ENCODE measurements at places on chromosomes 11 and 22.

GRCh38 chr11:95067841-95068219, 1.1 kb downstream of the SRSF8 start:
- DNase-seq: peak; percentile 52

DNA sequence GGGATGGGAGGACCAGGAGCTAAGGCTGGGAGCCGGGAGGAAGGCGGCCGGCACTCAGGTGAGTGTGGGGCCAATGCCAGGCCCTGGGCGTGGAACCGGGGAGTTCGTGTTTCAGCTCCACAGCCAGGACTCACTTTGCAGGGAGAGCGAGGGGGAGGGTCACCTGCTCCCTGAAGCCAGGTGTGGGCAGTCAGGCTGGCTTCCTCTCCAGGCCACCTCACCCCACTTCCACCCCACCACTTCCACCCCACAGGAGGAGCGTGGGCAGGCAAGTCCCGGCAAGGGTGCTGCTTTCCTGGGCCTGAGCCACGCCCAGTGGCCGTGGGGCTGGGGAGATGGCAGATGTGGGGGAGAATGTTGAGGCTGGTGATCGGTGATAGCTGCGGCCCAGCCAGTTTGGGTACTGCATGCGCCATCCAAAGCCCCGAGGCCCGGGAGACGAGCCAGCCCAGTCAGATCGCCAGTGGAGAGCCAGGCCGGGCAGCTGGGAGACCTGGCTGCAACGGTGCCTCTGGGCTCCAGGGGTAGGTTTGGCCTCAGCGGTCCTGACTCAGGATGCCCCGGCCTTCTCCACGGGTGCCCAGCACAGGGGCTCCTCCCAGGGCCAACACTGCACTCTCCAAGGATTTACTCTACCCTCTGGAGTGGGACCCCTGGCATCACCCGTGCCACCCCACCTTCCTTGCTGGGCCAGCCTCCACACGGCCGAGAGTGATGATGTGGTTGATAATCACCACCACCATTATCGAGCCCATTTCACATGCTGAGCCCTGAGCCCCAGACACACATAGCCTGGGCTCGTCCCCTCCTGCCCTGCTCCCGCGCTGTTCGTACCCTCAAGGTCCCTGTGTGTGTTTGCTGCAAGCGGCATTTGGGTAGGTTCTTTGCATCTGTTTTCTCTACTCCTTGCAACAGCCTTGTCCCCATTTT, 93.8 kb downstream of the WNT7B start:
- DNase-seq: no peak

GRCh38 chr22:46763051-46763705, 728 bp downstream of the TBC1D22A start:
- no peak for DNase-seq

DNA sequence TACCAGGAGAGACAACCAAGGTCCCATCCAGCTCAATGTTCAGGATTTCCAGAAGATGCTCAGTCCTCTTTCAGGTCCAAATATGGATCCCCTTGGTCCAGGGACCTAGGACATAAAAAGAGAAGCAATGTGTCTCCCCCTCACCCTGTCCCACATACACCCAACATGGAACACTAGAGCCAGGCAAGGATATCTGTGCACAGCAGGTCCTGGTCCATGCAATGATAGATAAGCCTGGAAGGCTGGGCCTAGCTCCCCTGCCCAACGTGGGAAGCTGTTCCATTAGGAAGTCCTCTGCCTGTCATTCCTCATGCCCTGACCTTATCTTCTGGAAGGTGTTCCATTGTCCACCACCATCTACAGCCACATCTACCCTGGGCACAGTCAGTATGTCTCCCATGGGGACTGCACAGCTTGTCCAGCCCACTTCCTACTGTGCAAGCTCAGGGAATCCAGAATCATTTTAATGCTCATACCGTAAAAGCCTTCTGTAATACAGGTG, 1434.8 kb downstream of the TBC1D22A start:
- no peak for DNase-seq

DNA sequence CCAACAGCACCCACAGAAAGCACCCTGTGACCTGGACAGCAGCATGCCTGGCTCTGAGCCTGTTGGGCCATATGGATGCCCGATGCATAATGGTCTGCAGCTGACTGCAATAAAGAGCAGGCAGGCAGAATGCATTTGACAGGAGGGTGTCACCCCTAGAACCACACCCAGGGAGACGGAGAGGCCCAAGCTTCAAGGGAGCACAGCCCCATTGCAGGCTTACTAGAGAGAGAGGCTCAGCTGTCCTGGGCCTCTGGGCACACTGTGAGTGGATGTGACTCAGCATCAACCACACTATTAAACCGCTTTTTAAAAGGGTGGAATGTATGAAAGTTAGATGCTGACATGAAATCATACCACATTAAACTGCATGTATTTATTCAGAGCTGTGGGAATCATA, 365.3 kb downstream of the CTTN start:
- DNase-seq: no peak

- no peak for DNase-seq
Observed at GRCh38 chr11:69825037-69825834, 6.0 kb upstream of the FGF3 start.

DNA sequence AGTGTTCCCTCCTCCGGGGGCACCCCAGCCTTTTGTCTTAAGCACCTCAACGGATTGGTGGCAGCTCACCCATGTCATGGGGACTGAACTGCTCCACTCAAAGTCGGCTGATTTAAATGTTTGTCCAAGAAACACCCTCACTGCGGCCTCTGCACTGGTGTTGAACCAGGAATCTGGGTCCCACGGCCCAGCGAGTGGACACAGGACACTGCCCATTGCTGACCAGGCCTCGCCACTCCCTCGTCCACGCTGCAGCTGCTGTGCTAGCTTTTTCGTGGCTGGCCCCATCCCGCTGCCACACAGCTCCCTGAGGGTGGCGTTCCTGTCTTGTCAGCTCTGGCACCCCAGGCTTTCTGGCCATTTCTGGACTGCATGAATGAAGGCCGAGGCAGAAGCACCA, 646.2 kb downstream of the BRD1 start:
- DNase-seq: no peak

DNA sequence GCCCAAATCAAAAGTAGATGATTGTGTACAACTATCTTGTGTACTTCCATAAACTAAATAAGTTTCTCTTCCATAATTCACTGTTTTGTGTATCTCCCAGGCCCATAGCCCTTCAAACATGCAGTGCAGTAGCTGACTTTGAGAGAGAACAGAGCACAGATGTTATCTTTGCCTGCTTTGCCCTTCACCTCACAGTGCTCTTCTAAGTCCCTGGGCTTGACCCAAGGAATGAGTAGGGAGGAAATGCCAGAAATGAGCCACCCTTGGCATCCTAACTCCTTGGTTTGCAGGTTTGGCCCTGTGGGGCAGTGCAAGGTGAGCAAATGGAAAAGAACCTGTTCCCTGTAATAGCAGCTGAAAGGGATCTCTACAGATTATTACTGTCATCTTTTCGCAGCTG, 79.2 kb downstream of the STIM1 start:
- DNase-seq: no peak

- DNase-seq: no peak
Observed at GRCh38 chr11:101487775-101488174, 96.0 kb downstream of the TRPC6 start.

GRCh38 chr11:122167100-122167499, 51.1 kb upstream of the BLID start:
- DNase-seq: no peak

GRCh38 chr11:132052904-132053303, 682.5 kb downstream of the NTM start:
- no peak for DNase-seq

- DNase-seq: no peak
Observed at GRCh38 chr11:111427471-111427912, 48.4 kb upstream of the POU2AF1 start.

- no peak for DNase-seq
Observed at GRCh38 chr11:122319085-122319484, 203.1 kb upstream of the BLID start.

- DNase-seq: no peak
Observed at GRCh38 chr11:8605971-8606563, 12.0 kb upstream of the STK33 start.

DNA sequence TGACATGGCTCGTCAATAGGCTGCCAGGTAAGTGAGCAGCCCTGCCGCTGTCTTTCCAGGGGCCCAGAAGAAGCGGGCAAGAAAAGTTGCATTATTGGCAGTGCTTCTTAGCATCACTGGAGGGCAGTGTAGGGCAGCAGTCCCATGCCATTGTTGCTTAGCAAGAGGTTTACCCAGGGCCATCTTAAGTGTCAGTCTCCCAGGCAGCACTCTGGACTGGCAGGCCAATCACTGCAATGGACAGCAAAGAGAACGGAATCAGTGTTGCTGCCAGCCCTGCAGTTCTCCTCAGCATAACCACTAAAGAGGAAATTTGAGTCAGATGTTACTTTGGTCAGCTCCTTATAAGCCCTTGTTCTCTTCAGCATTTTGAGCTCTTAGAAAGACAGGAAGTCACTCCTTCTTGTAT, 13.4 kb upstream of the GRK2 start:
- DNase-seq: no peak

DNA sequence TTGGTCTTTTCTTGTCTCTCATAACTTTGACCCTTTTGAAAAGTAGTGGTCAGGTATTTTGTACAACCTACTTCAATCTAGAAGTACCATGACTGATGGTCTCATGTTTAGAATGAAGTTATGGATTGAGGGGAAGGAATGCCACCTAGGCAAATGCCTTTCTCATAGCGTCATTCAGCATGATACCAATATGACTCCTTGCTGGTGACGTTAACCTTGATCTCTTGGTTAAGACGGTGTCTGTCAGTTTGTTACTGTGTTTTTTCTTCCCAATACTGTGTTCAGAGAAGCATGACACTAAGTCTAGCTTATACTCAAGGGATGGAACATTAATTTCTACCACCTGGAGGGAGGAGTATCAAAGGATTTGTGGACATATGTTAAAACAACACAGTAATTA, 130.9 kb downstream of the KIF18A start:
- DNase-seq: no peak

DNA sequence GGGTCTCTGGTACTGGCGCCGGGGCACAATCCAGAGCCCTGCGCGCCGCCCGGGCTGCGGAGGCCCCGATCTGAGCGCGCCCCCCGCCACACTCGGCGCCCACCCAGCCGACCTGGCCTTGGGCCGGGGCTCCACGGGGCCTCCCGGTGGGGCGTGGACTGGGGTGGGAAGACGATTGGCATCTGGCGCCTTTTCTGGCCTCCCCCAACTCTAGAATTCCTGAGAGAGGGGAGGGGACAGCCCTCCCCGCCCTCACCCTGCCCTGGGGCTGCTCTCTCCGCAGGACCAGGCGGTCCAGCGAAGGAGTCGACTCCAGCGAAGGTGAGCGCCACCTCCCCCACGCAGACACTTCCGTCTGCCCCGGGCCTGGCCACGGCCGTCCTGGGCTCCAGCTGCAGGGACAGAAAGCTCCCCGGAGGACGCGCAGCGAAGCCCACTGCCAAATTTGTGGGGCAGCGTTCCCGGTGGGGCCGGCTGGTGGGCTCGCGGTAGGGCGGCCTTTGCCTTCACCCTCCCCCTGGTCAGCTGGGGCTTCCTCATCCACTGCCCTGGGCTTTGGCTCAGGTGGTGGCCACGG, 593 bp downstream of the SSH3 start:
- no peak for DNase-seq

DNA sequence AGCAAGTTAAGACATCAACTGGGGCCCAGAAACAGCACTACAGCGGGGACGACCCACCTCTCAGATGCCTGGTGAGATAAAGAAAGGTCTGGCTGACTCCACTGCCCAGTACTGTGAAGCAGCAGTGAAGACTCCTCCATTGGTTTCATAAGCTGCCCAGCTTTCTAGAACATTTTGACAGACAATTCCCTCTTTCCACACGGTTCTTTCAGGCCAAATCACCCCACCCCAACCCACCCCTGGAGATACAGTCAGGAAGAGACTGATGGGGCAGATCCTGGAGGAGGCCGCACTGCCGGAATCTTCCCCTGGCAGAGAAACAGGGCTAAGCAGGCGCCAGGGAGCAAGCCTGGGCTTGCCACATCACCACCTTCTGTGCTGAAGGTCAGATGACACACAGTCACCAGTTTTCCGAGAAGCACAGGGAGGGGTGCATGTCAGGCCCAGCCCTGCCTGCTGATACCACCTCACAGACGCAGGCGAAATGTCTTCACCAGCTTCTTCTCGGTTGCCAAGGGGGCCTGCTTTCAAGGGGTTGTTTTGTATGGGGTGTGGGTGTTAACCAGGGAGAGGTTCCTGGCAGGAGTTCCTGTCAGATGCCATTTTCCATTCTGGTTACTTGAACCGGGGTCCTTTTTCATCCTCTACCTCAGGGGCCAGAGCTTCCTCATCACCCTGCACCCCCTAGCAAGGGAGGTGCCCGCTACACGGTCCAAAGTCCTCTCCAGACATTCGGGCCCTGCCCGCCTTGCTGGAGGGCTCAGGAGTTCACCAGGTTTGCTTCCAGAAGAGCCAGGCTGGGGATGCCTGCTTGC, 1.4 kb upstream of the NEAT1 start:
- DNase-seq: no peak

DNA sequence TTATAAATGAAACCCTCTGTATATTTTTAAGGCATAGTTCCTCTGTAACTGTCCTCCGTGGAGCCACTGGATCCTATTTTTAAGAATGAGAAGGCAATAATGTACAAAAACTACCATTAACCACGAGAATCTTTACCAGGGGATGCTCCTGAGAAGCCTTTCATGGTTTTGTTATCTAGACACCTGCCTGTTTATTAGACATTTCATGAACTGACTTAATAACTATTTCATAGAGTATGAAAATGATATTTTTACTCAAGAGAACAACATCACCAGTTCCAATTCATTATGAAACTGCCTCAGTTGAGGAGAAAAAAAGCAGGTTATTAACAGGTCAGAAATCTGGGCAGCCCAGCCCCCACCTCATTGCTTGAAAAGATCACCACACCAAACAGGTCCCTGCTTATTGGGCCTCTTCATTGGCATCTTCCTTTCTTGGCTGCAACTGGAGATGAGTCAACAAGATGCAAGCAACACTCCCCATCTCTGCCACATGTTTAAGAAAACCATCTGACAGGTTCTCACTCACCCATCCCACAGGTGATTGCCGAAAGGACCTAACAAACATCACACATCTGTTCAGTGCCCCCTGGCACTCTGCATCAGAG, 27.8 kb downstream of the ETS1 start:
- DNase-seq: no peak

- no peak for DNase-seq
Observed at GRCh38 chr11:113690619-113691569, 15.2 kb downstream of the TMPRSS5 start.

- DNase-seq: no peak
Observed at GRCh38 chr22:44298406-44299091, 14.2 kb downstream of the SHISAL1 start.

GRCh38 chr11:14350215-14350614, 8.8 kb downstream of the RRAS2 start:
- DNase-seq: no peak

DNA sequence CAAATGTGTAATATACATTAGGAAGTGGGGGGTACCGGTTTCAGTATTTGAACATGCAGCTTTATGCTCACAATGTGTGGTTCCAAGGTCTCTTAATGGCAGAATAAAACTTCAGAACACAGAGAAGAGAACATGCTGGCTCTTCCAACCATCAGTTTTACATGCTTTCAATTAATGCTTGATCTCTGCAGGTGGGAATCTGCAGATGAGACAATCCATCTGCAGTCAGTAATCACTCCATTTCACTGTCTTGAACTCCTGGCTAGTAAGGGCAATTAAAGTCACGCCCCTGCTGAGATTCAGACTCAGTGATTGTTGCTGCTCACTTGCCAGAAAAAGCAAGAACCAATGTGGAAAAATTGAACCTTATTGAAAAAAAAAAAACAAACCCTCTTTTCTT, 945.7 kb downstream of the DLG2 start:
- DNase-seq: no peak

GRCh38 chr11:76236092-76236999, 30.0 kb upstream of the WNT11 start:
- no peak for DNase-seq

- no peak for DNase-seq
Observed at GRCh38 chr11:114621950-114622809, 26.6 kb upstream of the NXPE4 start.

Data from left renal pelvis (tissue), 4 donors.